ENCODE measurements at places on chromosomes 4 and X.

DNA sequence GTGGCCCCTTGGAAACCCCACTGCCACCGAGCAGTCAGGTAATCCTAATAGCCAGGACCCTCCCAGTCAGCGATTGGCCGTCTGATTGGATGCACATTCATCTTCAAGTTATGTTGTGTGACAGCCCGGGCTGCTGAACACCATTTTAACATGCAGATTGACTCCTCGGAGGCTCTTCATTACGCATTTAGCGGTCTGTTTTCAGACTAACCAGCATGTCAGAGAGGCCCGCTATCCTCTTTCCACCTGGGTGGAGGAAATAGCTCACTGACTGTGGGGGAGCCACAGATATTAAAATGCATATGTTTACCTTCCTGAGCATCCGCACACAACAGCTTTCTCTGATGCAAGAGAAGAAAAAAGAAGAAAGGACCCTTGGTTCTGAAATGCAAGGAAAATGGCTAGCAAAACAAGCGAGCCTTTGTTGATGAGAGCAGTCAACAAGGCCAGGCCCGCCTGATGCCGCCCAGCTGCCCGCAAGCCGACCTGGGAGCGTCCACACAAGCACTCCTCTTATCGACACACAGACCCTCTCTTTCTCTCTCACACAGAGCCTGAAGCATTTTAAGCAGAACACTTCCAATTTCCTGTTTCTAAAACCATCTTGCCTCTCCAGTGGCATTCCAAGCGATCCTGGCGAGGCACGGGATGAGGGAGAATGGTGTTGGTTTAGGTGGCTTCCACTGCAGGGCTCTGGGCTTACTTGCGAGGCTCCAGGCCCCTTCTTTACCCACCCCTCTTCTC lies 118.3 kb downstream of the MGST2 start:
- no peak for DNase-seq

DNA sequence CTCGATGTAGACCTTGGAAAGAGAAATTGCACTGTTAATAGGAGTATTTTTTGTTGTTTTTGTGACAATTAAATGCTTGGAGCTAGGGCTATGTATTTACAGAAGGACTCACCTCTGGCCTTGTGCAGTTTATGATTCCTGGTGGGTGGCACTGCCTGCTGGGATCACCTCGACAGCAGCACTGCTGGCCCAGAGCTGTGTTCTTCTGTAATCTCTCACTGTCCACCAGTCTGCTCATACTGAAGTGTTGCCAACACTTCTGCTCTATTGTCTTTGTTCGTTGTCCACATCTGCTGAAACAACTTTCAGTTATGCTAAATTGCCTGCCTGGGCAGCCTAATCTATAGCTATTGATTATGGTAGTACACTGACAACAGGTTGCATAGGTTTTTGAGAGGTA lies 194.4 kb upstream of the ANK2 start:
- peak; percentile 77 for DNase-seq

GRCh38 chr4:145735347-145735675 lies 55.4 kb downstream of the C4orf51 start:
- DNase-seq, result no peak

DNA sequence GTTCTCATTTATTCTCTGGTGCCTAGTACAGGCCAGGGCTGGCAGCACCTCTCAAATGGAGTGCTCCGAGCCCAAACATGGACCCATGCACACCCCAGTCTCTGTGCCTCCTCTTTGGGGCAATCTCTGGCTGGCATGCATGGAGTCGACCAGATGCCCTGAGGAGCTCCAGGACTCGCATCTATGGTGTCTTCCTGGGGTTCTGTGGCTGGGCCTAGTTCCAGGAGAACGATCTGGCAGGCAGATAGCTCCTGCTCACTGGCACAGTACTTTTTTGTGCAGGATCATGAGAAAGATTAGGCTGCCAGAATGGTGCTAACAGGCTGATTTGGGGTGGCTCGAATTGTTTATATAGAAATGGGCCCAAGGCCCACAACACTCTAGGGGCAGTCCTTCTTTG lies 72.0 kb upstream of the PJA1 start:
- DNase-seq, result no peak

All from NCI-H69 (cell line).